ENCODE measurements at places on chromosomes 6 and 20.

GRCh38 chr6:148426317-148426977 lies 83.8 kb downstream of the SASH1 start:
- no peak for DNase-seq

DNA sequence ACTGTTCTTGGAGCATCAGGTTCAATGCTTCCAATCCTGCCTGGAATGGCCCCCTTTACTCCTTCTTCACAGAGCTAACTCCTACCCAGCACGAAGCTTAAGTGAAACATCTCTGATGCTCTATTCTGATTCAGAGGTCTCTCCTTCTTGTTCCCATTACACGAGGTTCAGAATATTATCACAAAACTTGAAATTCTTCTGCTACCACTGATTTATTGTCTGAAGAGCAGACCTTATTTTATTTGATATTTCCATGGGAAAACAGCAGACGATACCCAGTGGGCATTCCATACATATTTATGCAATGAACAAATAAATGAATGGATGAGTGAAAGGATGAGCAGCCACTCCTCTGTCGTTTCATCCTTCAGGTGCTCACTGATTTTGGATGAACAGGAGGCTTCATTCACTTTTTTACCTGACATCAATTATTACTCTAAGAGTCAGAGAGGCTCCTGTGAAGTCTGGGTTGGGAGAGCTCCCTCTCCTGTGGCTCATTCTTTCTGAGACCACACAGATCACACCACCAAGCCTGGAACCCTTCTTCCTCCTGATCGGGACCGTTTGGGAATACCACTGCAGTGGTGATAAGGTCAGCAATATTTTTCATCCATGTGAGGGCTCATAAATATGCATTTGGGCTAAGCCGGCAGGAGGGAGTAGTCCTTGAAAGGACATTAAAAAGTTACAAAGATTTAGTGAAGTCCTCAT lies 25.8 kb downstream of the SMLR1 start:
- DNase-seq, result no peak

DNA sequence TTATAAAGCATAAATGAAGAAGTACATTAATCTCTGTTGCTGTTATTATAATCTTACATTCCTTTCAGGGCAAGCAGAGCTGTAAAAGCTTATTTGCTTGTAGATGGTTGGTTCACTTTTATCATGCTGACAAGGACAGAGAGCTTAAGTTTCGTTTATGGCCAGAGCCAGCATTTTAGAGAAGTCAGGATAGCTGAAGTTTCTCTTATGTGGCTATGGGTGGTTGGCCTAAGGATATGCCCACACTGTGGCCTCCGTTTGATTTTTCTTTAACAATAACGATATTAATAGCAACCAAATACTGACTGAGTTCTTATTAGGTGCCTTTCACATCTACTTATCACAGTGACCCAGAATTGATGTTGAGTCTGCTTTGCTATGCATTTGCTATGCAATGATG lies 78.5 kb downstream of the FARS2 start:
- DNase-seq, result no peak

DNA sequence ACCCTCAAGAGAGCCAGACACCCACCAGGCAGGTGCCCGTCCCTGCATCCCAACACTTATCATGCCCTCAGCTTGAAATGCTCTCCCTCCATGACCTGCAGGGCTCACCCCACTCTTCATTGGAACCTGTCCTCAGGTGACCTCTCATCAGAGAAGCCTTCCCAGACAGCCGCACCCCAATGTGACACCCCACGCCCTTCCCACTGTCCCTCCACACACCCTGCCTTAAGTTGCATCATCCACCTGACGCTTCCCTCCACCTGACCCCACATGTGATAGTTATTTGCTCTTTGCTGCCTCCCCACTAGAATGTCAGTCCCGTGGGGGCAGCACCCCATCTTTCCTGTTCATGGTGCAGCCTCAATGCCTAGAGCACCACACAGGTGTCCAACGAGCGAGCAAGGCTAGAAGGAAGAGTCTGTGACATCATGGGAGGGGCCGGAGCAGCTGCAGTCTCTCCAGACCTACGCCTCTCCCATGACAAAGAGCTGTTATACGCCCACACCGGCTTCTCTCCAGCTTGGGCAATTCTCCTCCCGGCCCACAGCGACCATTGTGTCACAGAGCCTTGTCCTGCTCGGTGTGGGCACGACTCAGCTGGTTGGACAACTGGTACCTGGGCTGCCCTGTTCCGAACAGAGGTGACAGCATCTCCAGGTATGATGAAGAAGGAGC lies 58.2 kb downstream of the NFATC2 start:
- DNase-seq, result no peak

DNA sequence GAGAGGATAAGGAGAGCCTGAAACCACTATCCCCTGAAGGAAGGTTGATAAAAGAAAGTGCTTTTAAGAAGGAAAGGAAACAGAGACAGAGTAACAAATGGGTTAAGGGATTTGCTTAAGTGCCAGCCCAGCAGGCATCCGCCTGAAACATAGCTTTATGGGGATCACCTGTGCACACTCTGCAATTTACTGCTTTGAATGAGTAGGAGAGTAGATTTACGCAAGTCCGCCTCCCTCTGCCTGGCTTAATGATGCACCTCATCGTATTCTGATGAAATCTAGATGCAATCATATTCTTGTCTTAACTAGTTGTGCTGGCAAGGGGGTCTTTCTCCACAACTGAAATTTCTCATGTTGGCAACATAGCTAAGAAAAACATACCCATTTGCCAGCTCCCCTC lies 101.1 kb upstream of the ID4 start:
- DNase-seq, result no peak

- DNase-seq, result no peak
These were observed 622 bp downstream of the SS18L1 start for GRCh38 chr20:62143957-62144825.

- DNase-seq, result no peak
These were observed 9.3 kb upstream of the ARID1B start for GRCh38 chr6:156767603-156768467.

GRCh38 chr20:1800777-1801176 lies 94.4 kb upstream of the SIRPA start:
- no peak for DNase-seq

GRCh38 chr6:86142326-86142725 lies 499.6 kb upstream of the SYNCRIP start:
- DNase-seq, result no peak

GRCh38 chr6:169899481-169900145 lies 148.2 kb downstream of the ERMARD start:
- DNase-seq, result no peak

- DNase-seq, result peak; percentile 51
These were observed 7.2 kb downstream of the HLA-DMB start for GRCh38 chr6:32933661-32934085.

- no peak for DNase-seq
These were observed 327.4 kb upstream of the MAN1A1 start for GRCh38 chr6:119676961-119677360.

DNA sequence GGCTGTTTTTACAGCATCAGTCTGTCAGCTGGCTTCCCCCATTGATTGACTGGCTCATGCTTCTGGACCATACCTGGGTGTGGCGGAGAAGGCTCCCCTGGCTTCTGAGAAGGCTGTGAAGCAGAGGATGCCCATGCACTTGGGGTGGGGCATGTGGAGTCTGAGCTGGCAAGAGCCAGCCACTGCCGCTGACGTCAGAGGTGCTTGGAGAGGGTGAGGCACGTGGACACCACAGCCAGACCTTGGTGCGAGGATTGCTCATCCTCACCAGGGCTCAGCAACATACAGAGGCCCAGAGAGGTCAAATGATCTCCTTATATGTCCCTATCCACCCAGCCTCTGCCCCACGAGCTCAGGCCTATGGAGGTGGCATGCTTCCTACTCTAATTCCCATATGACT lies 211.2 kb upstream of the PMEPA1 start:
- DNase-seq, result no peak

DNA sequence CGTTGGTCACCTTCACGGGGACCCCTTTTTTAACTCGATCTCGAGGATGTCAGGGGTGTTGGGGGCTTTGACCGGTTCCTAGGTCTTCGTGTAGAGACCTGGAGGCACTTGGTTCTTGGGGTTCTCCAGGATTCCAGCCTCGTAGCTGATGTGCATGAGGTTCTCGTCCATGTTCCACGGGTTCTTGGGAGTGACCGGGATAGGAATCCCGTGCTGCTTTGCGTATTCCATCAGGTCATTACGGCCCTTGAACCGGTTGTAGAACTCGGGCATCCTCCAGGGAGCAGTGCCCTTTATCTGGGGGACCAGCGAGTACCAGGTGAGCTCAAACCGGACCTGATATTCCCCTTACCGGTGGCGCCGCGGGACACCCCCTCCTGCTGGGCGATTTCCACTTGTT lies 88.0 kb upstream of the RIPOR2 start:
- no peak for DNase-seq

- no peak for DNase-seq
These were observed 207.7 kb upstream of the PTCHD4 start for GRCh38 chr6:48318670-48319069.

GRCh38 chr6:39453241-39453640 lies 130.7 kb upstream of the KCNK16 start:
- DNase-seq, result no peak

DNA sequence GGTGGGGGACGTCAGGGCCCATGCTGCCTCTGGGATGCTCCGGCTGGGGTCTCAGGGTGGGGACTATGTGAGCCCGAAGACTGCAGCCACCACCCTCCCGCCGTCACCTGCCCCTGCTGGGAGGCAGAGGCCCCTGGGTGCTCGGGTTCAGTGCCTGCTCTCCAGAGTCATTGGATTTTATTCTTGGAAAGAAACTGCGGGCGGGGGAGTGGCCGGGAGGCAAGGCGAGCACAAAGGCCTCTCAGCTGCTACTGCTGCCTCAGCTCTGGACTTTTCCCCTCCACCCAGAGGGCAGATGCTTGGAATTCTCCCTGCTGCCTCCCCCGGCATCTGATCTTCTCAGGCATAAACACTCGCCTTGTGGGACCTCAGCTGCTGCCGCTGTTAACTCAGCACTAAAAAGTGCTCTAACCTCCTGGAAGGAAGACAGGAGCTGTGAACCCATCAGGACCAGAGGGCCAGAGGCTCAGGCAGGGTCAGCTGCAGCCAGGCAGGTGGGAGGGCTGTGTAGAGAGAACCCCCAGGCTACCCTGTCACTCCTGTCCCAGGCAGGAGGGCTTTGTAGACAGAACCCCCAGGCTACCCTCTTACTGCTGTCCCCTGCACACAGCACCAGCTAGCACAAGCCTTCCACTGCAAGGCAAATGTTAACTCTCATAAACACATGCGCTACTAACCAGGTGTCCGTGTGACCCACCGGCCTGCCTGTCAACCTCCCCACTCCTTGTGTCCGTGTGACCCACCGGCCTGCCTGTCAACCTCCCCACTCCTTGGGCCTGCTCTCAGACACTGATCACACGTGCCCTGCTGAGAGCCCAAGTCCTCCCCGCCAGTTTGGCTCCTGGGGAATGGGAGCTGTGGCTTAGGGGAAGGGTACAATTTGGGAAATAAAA lies 9.4 kb upstream of the FRMD1 start:
- no peak for DNase-seq

GRCh38 chr20:59152559-59153354 lies 10.9 kb upstream of the ZNF831 start:
- no peak for DNase-seq

DNA sequence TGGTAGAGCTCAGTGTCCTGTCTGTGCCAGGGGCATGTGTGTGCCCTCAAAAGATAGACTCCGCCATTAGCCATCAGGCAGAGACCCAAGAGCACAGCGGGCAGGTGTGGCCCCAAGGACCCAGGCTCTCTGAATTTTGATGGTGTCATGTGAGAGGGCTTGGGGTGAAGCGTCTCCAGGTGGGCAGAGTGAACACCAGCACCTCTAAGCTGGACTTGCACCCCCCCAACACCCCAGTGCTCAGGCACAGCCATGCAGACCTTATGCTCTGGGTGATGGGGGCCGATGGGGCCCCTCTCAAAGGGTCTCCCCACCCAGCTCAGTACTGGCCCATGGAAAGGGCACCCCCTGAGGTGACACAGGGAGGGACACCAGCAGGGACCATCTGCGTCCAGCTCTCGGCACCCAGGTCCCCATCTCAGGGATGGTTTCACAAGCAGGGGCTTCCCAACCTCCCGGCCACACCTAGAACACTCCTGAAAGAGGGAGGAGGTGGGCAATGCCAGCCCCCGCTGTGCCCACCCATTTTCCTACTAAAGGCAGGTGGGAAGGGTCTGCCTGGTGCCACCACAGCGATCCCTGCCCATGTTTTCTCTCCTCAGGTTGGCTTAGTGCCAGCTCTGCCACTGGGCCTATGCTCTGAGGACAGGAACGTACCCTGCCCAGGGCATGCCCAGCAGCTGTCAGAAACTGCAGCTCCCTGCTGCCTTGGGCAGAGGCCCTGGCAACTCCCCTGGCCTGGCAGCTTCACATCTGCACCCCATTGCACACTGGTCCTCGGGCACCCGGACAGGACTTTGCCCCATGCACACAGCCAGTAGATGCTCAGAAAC lies 3.5 kb downstream of the CST7 start:
- DNase-seq, result no peak

GRCh38 chr20:6663751-6664388 lies 103.6 kb upstream of the BMP2 start:
- DNase-seq, result no peak
